ENCODE measurements at places on chromosomes 6 and 20. TPM values are rescaled to one million over a fixed set of nuclear protein-coding genes. Genes with fewer than 3 reads are reported as not detected.

DNA sequence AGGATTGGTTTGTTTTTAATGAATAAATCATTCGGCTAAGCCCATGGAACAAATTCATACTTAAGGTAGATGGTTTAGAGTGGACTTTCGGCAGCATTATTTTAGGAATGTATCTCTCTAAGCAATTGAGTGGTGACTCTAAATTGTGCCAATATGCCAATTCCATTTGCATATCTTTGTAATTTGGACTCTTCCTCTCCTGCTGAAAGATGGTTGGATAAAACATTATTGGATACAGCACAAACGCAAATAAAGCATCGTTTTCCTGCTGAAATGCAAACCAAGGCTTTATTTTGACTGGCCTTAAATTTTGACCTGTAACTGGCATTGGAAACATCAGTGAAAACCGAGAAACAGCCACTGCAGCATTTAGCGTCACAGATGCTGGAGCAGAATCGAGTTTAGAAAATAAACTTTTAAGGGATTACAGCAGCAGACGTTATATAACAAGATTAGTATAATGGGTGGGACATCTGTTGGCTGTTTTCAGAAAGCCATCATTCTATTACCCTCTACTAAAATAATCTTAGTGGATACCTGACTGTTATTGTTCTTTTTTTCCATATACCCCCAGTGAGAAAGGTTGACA, 726.0 kb downstream of the KIF16B start:
- DNase-seq = no peak

- peak; percentile 89 for DNase-seq
Measured at GRCh38 chr6:146543211-146543939, at the start of gene RAB32. RAB32 (plus strand) TSS chr6:146543833; CDS start chr6:146543872, 39 bp downstream.

- no peak for DNase-seq
Measured at GRCh38 chr6:28897369-28897745, 26.4 kb downstream of the TRIM27 start.

DNA sequence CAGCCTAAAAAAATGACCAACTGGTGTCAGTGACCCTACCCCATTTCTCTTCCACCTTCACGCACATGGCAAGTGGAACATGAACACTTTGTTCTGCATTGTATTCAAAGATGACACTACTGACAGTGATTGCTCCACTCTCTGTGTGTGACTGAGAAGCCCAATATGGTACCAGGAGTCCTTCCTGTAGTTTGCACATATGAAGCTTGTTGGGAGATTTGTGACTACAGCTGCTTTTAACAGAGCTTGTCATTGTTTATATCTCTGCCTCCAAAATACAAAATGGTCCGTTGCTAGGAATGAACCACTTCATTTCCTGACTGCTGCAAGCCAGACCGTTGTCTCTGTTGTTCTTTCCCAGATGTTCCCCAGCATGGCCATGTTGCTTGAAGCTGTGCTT, 140.3 kb upstream of the TCF21 start:
- no peak for DNase-seq

HLA-DOA gene
- total RNA-seq = 0.16 TPM

UBE2V1 gene
- 66.6 TPM for total RNA-seq

DNA sequence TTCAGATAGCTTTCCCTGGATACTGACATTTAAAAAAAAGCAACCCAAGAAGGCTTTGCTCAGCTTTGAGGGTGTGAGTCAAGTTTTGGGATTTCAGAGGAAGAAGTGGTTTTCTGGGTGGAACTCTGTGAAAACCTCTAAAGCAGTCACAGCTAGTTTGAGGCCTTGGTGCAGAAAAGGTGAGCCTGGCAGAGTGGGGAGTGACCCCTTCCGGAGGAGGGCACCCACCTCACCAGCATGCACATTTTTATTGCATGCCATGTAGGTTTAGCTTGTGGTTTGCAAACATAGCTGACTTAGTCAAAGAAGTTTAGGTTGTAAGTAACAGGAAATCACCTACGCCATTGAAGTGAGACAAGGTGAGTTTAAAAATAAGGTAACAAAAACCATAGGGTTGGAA, 146.8 kb upstream of the PMEPA1 start:
- DNase-seq = no peak

- DNase-seq = peak; percentile 41
Measured at GRCh38 chr6:84791233-84791632, 26.8 kb upstream of the TBX18 start.

MYO6 gene
- total RNA-seq = 6.2 TPM

DNA sequence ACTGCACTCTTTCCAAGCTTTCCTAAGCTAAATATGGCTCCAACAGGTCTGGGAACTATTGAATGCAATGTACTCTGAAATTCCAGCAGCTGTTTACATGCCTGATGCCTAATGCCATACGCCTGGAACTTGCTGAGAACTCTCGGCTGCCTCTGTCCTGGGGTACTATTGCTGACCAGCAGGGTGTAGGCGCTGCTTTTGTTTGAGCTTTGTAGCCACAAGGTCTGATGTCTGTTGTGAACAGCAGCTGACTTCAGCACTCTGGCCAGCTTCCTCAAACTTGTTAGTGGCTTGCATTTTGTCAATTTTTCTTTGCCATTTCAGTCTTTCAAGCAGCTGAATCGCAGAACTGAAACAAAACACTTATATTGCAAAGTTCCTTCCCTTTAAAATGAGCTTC, 26.7 kb downstream of the SAYSD1 start:
- peak; percentile 41 for DNase-seq

RFX6 gene
- total RNA-seq = 0.08 TPM

- DNase-seq = no peak
Measured at GRCh38 chr6:47238456-47238995, 71.2 kb downstream of the TNFRSF21 start.

GRCh38 chr6:83601119-83601518, 88.8 kb downstream of the PRSS35 start:
- DNase-seq = no peak

- no peak for DNase-seq
Measured at GRCh38 chr6:162198076-162198475, 529.5 kb downstream of the PRKN start.

PAX1 gene
- not detected for total RNA-seq

TNFAIP3 gene
- 110 TPM for total RNA-seq

PSMB1 gene
- total RNA-seq = 368 TPM

- no peak for DNase-seq
Measured at GRCh38 chr20:24392612-24393011, 76.8 kb upstream of the SYNDIG1 start.

DNA sequence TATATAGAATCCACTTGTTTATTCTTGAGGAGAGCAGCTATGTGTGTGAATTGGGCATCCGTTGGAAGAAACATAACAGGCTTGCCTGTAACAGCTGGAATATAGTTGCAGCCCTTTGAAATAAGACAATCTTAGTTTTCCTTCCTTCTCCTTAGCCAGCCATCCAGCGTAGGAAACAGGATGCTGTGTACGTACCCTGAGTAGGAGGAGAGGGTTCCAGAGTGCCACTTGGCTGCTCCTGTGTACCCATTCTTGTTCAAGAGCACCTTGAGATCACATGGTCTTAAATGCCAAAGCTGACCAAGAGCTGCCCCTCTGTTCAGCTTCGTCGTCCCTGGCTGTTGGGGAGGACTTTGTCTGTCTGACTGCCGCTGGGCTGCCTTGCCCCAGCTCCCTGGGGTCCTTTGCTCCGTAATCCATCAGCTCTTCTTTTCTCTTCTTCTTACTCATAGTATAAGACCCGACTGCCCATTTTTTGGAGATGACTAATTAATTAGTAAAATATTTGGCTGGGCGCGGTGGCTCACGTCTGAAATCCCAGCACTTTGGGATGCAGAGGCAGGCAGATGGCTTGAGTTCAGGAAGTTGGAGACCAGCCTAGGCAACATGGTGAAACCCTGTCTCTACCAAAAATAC, 49.0 kb downstream of the RREB1 start:
- DNase-seq = no peak

E2F1 gene
- 18.9 TPM for total RNA-seq

SIRPB2 gene
- not detected for total RNA-seq

GRCh38 chr6:167710363-167710920, 116.3 kb upstream of the AFDN start:
- DNase-seq = no peak

GRCh38 chr6:8633762-8634161, 198.4 kb upstream of the SLC35B3 start:
- no peak for DNase-seq

- DNase-seq = no peak
Measured at GRCh38 chr6:144922120-144922722, 637.1 kb downstream of the UTRN start.

SUMO4 gene
- total RNA-seq = not detected
